EH (cell line): ENCODE measurements at places on chromosomes 2 and 18.

- no peak for DNase-seq
These were observed 18.0 kb downstream of the MARCHF4 start for GRCh38 chr2:216354306-216354705.

DNA sequence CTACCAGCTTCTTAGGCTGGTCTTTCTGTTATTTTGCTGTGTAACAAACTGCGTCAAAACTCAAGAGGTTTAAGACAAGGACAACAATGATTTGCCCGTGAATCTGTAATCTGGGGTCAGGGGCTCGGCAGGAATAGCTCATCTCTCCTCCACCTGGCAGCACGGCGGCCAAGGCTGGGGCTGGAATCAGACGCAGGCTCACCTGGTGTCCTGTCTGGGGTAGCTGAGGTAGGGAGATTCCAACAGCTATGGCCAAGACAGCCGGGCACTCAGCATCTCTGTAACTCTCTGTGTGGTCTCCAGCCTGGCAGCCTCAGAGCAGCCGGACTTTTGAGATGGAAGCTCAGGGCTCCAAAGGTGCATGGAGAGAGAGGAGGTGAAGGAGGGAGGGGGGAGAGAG lies 42.3 kb downstream of the DNER start:
- no peak for DNase-seq

GRCh38 chr2:99698896-99699295 lies 209.1 kb upstream of the REV1 start:
- peak; percentile 60 for DNase-seq

DNA sequence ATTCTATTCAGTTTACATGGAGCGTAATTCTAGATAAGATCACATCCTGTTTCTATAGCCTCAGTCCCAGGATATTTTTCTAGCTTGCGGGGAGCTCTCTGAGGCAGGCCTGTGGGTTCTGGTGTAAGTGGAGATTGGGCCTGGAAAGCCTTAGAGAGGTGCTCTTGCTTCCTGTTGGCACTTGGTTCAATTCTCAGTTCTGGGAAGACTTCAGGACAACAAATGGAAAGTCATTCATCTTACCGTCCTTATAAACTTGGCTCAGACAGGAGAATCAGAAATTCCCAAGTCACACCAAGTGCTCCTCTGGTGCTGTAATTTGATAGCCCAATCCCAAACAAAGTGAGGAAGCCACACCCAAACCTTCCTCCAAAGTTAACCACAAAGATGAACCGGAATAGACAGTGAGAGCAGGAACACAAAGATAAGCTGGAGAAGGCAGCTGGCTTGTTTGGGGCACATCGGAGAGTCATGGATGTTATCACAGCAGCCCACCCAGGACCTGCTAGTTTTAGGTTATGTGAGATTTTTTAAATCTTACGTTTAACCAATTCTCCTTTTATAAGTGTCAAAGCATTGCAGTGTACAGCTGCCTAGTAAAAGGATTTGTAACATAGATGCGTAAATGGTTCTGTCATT lies 144.3 kb upstream of the MAP3K20 start:
- DNase-seq: peak; percentile 66

DNA sequence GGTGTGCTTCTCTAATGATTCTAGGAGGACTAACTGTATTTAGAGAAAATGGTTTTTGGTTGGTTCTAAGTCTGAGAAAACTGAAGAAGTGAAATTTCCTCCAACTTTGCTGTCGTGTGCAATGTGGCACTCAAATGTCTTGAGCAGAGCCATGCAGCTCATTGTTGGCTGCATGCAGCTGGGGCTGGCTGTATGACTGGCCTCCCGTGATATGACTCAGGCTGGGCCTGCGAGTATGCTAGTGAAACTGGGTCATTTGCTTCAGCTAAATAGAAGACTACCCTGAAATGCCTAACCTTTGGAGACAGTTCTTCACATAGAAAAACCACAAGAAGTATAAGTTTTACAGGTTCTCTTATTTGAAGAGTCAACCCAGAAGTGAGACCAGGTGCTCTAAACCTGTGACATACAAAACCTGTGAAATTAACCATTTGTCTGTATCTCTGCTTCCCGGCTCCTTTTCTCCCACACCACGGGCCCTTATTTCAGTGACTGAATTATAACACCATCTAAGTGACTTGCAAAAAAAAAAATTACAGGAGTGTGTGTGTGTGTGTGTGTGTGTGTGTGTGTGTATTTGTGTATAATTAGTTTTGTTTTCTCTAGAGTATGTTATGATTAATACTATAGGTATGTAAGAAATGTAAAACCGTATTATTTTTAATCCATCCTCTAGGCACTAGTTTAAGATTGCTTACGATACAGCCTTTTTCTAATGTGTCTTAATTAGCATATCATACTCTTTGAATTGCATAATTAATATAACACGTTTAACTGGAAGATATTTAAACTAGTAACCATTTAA lies 15.9 kb downstream of the POLI start:
- peak; percentile 72 for DNase-seq

DNA sequence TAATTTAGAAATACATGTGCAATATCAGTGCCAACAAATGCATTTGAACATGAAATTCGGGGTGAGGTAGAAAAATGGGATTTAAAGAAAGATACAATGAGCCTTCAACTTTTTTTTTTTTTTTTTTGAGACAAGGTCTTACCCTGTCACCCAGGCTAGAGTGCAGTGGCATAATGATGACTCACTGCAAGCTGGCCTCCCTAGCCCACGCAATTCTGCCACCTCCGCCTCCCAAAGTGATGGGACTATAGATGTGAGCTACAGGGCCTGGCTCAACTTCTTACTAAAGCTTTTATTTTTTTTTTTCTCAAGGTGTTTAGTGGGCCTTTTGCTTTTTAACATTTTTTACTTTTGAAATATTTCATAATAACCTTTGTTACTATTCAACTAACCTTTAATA lies 365.6 kb downstream of the LRRTM4 start:
- DNase-seq: no peak

GRCh38 chr2:72745679-72746368 lies 80.0 kb downstream of the EXOC6B start:
- peak; percentile 65 for DNase-seq

GRCh38 chr2:105755895-105756294 lies 11.2 kb downstream of the NCK2 start:
- no peak for DNase-seq

- DNase-seq: no peak
These were observed 429.1 kb downstream of the NRXN1 start for GRCh38 chr2:50602636-50603327.

GRCh38 chr2:152019732-152020131 lies 79.1 kb downstream of the CACNB4 start:
- DNase-seq: no peak

DNA sequence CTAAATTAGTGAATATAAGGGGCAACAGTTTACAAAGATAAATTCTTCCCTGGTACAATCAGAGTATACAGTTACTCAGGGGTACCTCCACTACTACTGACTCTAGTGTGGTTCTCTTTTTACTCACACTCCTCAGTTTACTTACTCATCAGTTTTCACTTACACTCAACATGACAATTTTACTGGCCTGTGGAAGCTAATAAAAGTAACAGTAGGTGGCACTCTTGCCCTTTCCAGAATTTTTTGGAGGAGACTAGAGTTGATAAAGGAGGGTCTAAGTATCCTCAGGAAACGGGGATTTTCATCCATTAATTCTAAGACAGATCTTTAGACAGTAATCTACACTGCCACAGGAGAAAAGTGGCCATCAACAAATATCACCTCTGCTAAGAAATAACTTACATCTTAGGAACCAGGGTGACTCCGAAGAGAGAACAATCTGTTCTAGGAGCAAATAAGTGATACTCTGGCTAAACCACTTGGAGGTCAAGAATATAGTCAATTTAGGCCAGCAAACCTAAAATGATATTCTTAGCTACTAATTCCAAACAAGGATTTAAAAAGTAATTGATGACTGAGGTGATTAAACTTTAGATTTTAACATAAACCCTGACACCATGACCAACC lies 61.3 kb downstream of the ATL2 start:
- DNase-seq: peak; percentile 66

GRCh38 chr18:58216071-58216481 lies 172.1 kb downstream of the NEDD4L start:
- DNase-seq: peak; percentile 34

DNA sequence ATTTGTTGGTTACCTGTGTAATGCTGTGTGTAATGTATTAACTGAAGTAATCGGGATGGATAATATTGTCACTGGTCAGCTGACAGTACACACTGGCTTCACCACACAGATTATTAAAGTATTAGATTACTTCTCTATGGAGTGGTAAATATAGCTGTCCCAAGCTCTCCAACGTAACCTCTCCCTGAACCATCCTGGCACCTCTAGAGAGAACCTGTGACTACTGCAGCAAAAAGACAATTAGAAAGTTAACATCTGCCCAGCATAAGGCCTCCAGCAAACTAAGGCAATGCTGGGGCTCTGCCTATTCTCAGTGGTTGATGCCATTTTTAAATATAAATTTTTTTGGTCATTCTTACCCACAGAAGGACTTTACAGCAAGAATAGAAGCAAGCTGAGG lies 351.3 kb downstream of the GPD2 start:
- no peak for DNase-seq

DNA sequence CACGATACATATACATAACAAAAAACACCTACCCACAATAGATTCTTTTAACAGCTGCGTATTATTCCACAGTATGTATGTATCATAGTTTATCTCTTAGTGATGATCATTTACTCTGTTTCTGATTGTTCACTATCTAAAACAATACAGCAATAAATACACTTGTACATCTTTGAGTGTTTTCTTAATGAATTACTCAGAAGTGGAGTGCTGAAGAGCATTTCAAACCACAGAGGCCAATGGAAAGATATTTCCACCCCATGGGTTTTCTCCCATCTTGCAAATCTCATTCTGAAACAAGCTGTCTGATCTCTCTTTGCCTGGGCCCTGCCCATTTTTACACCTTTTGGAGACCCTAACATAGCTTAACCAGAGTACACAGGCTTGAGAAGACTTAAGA lies 113.8 kb upstream of the KLF7 start:
- no peak for DNase-seq

DNA sequence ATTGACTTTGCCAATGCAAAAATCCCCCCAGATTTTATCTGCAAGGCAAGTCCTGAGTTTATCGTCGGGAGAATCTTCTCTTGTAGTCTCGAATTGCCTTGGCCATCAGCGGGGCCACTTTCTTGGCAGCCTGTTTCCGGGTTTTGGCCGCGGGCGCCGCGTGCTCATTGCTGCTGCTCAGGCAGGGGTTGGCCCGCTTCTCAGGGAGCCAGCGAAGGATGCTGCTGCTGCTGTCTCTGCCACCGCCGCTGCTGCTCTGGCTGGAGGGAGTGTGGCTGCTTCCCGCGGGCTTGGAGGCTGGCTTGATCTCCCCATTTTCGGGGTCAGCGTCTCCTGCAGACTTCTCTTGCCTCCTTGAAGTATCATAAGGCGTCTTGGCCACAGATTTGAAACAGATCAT lies 2.5 kb downstream of the ELOA2 start:
- no peak for DNase-seq

GRCh38 chr2:174753038-174753633 lies 11.1 kb downstream of the CHRNA1 start:
- no peak for DNase-seq

- DNase-seq: no peak
These were observed 288.9 kb upstream of the ETAA1 start for GRCh38 chr2:67108231-67108630.

DNA sequence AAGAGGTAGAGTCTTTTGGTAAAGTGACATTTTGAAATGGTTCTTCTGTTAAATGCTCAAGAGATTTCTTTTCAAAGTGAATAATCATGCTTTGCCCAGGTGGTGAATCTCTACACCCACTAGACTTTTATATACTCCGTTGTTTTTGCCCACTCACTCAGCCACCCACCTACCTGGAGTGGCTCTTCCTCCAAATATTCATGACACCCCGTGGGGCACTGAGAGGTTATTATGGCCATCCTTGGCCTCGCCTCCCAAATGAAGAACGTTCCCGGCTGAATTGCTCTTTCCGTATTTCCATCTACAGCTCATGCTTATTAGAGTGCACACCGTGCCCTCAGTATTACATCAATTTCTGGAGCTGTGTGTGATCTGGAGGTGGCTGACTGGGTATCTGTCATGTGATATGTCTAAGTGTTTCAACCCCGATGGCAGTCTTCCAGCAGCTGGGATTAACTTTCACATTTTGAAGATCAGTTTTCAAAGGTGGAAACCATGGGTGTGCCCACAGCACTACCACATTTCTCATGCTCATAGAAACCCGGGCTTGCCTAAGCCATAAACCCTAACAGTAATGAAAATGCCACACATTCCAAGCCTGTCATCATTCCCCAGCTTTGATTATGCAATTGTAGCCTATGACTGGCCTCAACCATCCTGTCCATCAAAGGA lies 406.6 kb upstream of the MMADHC start:
- DNase-seq: peak; percentile 83

DNA sequence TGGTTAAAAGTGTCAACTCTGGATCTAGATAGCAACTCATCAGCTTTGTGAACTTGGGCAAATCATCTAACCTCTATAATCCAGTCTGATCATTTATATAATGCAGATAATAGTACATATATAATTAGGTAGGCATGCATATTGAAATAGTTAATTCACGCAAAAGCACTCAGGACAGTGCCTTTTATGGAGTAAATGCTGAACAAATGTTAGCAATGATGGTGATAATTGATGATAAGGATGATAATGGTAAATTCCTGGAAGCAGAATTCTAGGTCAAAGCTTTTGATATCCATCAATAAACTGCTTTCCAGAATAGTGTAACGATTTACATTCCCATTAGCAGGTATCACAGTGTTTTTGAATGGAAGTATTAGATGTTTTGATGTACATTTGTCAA lies 59.7 kb upstream of the CYP26B1 start:
- DNase-seq: no peak

- no peak for DNase-seq
These were observed 204.1 kb downstream of the TWIST2 start for GRCh38 chr2:239051891-239052445.

- no peak for DNase-seq
These were observed 212.3 kb upstream of the ATP5MC3 start for GRCh38 chr2:175393851-175394250.

GRCh38 chr18:35715139-35715538 lies 133.6 kb downstream of the GALNT1 start:
- DNase-seq: no peak

DNA sequence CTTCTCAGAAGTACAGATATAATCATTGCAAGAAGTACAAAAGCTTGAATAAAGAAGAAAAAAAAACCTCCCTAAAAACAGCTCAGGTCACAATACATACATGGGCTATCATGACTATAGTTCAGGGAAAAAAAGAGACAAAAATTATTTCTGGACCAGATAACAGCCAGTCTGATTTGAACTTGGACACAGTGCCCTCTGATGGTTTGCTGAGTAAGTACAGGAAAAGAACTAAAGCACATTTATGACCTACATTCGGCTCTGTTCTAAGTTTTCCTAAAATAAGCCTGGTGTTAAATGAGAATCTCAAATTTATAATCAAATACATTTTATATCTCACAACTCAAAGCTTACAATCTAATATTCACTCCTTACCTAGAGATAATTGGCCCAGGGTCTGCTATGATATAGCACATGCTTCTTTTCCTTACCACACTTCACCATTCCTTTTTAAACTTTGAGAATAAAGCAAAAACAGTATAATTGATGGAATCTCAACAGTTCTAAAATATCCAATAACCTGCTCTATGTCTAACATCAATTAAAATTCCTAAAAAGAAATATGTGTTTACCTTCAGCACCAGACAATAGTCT lies 81.1 kb downstream of the RAPH1 start:
- peak; percentile 69 for DNase-seq

- peak; percentile 97 for DNase-seq
These were observed 100.0 kb downstream of the COLEC12 start for GRCh38 chr18:400456-400855.

- peak; percentile 57 for DNase-seq
These were observed 26.7 kb downstream of the CYP27C1 start for GRCh38 chr2:127193164-127193966.
